ENCODE measurements at places on chromosomes 16 and 17.

DNA sequence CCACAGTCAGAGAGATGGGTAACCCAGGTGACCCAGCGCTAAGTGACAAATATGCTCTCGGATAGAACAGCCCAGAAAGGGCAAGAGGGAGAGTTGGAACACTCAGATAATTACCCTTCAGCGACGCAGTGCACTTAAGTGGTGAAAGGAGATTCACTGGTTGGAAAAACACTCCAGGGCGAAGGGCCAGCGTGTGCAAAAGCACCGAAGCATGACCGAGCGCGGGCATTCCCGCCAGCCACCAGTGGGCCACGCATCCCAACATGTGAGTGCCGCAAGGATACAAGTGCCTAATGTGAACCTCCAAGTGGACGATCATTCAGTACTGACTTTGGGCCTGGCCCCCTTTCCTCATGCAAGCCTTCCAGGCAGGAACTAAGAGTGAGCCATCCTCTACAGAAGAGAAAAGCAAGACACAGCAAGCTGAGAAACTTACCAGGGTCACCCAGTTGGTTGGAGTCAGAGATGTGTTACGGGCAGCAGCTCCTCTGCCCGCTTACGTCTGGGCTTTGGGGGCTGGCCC lies 258.4 kb downstream of the C16orf95 start:
- DNase-seq, result no peak

- DNase-seq, result no peak
Measured at GRCh38 chr16:15873301-15873700, 15.1 kb downstream of the CEP20 start.

DNA sequence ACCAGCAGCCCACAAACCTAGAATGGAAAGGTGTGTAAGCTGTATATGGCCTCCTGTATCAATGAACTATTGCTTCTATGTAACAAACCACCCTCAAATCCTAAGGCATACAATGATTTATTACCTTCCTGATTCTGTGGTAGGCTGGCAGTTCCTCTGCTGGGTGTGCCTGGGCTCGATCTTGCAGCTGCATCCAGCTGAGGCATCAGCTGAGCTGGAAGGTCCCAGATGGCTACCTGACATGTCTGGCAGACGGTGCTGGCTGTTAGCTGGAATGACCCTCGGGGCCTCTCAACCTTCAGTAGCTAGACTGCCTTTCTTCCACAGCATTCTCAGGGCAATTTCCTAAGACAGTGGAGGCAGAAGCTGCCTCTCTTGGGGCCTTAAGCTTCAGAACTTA lies 152.7 kb downstream of the RAB11FIP4 start:
- DNase-seq, result no peak

GRCh38 chr16:68737046-68737729 lies at the start of gene CDH1:
Gene CDH1, plus strand, starts transcription at chr16:68737292. Its CDS starts 124 bp downstream, at chr16:68737416.
- peak; percentile 97 for DNase-seq

GRCh38 chr16:48489376-48489775 lies 104.2 kb upstream of the SIAH1 start:
- no peak for DNase-seq

DNA sequence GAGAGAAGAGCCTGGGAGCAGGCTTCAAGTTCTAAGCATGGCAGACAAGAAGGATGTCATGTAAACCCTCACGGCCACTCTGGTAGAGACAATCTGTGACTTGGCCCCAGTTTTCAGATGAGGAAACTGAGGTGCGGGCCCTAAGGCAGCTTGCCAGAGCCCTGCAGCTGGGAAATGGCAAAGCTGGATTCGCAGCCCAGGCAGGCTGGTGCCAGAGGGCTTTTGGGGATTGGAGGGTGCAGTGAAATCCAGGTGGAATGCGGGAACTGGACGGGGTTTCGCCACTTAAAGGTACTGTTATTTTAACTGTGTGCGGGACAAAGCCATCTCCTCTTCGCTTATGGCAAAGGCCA lies 477 bp upstream of the OSGIN1 start:
- no peak for DNase-seq

DNA sequence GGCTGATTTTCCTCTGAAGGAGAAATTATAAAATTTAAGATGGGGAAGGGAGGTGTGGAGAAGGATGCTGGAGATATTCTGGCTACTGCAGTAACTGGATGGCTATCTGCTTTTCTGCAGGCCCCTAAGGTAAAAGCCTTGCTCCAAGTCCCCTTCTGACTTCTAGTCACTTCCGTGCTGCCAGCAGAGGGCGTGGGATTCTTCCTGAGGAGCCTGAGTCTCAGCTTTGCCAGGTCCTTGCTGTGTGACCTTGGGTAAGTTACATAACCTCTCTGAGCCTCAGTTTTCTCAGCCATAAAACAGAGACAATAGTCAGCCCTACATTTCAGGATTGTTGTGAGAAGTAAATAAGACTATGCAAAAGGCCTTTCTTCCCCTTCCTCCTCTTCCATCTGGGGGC lies 24.3 kb upstream of the TMEM220 start:
- no peak for DNase-seq

GRCh38 chr17:76265624-76266243 lies 586 bp downstream of the UBALD2 start:
- DNase-seq, result peak; percentile 84

DNA sequence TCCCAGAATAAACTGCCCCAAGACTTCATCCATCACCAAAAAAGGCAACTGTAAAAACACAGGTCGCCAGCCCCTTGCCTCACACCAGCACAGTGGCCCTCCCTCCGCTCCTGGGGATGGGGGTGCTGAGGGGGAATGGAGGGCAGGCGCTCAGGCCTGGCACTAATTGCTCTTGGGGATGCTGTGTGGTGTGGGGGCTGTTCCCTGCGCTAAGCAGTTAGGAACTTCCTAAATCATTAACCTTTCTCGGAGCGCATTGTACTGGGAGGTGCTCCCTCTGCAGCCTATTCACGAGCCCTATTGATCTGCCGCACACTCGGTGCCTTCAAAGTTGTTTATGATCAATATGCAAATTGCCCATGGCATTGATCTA lies 199.9 kb downstream of the ZFHX3 start:
- no peak for DNase-seq

DNA sequence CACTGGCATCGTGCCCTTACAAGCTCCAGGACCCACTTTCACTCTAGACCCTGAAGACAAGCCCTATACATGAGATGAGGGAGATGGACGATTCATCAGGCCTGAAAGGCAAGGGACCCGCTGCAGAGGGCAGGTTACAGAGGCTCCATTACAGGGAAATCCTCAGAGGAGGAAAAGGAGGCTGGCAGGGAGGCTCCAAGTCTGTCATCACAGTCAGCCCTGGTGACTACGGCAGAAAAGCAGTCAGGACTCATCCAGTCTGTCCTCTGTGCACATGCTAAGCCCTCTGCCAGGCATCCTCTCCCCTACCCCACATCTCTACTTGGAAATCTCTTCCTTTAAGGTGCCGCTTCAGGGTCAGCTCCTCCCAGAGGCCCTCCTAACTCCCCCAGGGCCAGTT lies 197.7 kb upstream of the CDH5 start:
- DNase-seq, result no peak

GRCh38 chr17:17810895-17811248 lies 25.9 kb downstream of the SREBF1 start:
- no peak for DNase-seq

- peak; percentile 82 for DNase-seq
Measured at GRCh38 chr16:8581831-8582580, 8.3 kb downstream of the TMEM114 start.
